Activated CD4-positive, alpha-beta memory T cell treated with anti-CD3 and anti-CD28 coated beads, Interleukin-2, amount 10 ng/mL, durations not matched to agents 7 days and 5 days (primary cell): ENCODE measurements at places on chromosomes 13 and 19.

GRCh38 chr19:10718205-10719196, 622 bp downstream of the DNM2 start:
- peak; percentile 64 for DNase-seq

DNA sequence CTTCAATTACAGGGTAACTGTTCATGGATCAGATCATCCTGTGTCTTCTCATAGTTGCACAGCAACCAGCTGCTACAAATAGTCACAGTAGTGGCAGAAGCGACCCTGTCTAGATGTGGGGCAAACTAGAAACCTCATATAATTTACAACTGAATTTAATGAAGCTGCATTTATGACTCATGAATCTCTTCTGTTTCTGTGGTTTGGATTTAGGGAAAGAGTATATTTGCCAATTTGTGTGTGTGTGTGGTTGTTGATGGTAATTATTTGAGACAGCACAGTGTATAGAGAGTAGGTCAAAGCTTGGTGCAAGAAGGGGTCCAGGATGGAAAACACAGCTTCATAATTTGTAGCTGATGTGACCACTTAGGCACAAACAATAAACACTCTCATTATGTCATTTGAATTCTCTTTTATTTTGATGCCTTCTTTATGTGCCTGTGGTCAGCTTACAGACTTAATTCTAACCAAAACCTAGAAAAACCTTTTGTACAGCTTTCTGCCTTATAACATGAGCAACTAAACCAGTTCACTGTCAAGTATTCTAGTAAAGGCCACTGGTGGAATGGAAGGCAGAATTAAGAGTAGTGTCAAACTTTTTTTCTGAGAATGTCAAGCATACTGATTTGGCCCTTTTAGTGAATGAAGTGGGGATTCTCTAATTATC, 218.1 kb downstream of the TBC1D4 start:
- DNase-seq = no peak

DNA sequence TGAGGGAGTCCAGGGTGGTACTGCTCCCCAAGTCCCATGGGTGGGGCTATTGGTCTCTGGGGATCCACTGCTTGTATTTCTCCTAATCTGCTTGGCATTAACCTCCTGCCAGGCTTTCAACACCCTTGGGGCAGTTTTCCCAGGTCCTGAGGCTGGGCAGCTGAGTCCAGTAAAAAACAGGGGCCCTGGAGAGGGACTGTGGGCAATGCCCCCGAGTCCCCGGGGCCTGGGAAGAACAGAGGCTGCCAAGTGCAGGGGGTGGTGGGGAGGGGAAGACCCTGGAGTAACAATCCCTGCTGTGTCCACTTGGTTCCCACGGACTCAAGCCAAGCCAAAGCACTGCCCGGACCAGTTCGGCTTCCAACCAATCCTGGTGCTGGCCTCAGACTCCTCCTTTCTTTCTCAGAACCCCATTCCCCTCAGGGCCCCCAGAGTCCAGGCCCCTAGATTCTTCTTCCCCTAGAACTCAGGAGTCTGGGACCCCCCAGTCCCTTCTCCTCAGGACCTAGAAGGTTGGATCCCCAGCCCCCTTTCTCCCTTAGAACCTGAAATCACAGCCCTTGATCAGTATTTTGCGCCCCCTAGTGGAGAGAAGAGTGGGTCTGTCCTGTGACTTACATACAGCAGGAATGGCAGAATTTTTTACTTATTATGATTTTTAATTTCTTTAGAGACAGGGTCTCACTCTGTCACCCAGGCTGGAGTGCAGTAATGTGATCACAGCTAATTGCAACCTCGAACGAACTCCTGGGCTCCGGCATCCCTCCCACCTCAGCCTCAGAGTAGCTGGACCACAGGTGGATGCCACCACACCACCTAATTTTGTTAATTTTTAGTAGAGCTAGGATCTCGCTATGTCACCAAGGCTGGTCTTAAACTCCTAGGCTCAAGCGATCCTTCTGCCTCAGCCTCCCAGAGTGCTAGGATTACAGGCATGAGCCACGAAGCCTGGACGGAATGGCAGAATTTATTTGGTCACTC, 3.7 kb upstream of the CLPTM1 start:
- peak; percentile 58 for DNase-seq

DNA sequence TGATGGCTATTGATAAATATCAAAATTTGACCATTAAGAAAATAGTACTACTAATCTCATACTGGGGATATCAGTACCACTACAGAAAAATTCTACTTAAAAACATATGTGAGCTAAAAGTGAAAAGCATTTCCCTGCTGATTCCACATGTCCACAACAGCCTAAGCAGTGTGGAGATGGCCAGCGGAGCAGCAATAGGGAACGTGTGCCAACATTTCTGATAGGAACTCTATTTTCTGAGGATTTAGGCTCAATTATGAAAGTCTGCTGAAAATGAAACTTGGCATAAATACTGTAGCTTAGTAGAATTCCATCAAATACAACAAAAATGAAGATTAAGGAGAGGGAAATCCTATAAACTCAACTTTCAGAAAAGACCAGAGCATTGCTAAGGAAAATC, 311.6 kb downstream of the ENOX1 start:
- no peak for DNase-seq

DNA sequence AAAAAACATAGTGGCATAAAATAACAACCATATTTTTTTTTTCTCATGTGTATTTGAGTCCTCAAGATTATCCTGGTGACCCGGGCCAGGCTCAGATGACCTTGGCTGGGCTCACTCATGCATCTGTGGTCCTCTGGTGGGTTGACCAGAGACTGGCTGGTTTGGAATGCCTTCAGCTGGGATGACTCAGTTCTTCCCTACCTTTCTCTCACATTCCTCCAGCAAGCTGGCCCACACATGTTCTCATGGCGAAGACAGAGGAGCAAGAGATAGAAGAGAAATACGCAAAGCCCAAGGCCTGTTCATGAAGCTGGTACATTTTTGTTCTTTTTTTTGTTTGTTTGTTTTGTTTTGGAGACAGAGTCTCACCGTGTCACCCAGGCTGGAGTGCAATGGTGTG, 14.3 kb upstream of the ZNF541 start:
- DNase-seq = no peak

- DNase-seq = no peak
Measured at GRCh38 chr13:31227870-31228269, 28.1 kb downstream of the B3GLCT start.

DNA sequence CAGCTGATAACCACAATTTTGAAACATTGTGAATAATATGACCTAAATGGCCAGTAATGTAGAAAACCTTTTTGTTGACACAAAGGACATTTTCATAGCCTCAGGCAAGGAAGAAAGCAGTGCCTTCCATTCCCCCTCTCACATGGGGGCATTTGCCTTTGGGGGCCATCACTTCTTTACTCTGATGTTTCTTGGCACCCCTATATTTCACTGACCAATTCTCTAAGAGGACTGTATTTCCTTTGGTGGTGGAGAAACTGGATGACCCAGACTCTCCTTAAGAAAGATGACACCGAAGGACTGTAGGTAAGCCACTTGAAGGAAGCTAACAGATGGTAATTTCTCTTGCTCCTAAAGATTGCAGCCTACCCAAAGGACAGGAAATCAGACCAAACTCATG, 254.6 kb downstream of the DCLK1 start:
- DNase-seq = no peak

- no peak for DNase-seq
Measured at GRCh38 chr19:28555317-28555716, 657.6 kb downstream of the UQCRFS1 start.

DNA sequence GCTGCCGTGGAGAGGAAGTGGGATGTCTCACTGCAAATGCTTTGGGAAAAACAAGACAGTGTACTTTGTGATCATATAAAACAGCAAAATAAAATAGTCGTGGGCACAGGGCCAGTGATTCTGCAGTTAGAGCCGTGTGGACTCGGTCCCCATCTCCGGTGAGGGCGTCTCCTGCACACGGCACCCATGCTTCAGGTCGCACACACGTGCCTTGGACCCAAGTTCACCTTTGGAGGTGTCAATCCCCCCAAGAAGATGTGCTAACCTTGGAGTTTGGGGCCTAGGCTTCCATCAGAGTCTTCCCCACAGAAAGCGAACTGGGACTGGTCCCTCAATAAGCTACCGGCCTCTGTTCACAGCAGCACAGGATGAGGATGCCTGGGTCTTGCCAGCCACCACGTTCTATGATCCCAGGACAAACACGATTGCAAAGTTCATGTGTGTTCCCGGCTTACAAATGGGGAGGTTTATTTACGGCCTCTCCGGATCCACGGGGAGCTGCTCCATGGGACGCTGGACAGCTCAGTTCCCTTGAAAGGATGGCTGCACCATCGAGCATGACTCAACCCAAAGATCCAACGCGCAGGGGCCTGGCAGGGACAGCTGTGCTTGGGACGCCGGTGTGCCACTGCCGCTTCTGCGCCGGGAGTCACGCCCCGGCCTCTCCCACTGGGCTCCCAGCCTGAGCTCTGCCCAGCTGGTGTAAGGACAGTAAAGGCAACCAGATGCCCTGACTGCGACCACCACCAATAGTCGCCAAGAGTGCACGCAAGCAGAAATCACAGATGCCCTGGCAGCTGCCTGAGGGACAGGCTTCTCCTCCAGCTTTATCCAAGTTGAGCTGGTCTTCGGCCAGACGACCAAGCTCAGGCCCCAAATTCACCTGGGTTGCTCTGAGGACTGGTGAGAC, 8.6 kb downstream of the GAS6 start:
- DNase-seq = no peak

DNA sequence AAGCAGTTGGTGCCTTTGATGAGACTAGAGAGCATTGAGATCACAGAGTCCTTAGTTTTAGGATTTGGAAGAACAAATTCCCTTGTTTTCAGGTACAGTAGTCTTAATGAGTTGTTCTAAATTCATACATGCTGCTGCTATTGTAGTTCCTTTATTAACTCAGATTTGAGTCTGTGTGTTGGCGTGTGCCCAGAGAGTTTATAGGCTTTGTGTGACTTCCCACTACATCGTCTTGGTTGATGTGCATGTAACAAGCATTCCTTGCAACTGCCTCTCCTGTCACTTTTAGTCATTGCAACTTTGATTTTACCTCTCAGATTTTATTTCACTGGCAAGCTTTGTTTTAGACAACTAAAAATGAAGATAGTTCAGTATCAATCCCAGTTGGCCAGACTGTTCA, 135.5 kb downstream of the ZAR1L start:
- DNase-seq = no peak

GRCh38 chr13:114090476-114090875, 41.9 kb downstream of the RASA3 start:
- no peak for DNase-seq

DNA sequence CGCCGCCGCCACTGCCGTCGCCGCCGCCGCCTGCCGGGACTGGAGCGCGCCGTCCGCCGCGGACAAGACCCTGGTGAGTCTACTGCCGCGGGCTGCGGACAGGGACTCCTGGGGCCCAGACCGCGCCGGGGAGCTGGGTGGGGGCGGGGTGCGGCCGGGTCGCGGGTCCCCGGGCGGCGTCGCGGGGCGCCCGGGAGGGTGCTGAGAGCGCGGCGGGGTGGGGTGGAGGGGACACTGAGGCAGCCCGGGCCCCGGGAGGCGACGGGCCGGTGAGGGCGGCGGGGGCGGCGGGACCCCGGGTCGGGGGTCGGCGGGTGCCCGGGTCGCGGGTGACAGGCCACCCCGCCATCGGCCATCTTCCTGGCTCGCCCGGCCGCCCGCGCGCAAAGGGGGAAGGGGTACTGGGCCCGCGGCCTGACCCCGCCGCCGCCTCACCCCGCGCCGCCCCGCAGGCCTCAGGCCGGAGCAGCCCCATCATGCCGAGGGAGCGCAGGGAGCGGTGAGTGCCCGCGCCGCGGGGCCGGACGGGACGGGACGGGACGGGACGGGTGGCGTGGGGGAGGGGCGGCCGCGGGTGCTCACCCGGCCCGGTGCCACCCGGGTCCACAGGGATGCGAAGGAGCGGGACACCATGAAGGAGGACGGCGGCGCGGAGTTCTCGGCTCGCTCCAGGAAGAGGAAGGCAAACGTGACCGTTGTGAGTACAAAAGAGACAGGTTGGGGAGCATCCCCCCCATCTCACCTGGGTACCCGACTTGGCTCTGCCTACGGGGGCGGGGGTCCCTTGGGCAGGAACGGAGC, 489 bp downstream of the CCNE1 start:
- peak; percentile 29 for DNase-seq

GRCh38 chr13:40101708-40102359, 446.4 kb downstream of the COG6 start:
- DNase-seq = peak; percentile 32

GRCh38 chr13:99356262-99357091, 49.3 kb upstream of the GPR183 start:
- DNase-seq = peak; percentile 67

DNA sequence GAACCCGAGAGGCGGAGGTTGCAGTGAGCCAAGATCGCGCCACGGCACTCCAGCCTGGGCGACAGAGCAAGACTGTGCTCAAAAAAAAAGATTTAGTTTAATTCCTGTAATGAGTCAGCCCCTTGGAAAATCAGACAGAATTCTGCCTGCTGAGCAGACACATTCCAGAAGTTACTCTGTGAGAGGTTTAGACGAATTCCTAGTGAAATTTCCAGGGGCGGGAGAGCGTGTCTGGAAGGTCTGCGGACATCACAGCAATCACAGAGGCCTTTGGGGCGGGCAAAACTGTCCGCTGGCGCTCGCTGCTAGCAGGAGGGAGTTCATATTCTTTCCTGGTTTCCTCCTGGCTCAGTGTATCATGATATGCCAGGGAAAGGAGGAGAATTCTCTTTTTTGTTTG, 17.5 kb downstream of the MISP start:
- no peak for DNase-seq

- no peak for DNase-seq
Measured at GRCh38 chr13:32515246-32515645, 23.3 kb downstream of the N4BP2L2 start.

- DNase-seq = no peak
Measured at GRCh38 chr13:49348751-49349150, 95.1 kb downstream of the CAB39L start.

GRCh38 chr13:77002590-77003190, 10.8 kb downstream of the CLN5 start:
- no peak for DNase-seq

DNA sequence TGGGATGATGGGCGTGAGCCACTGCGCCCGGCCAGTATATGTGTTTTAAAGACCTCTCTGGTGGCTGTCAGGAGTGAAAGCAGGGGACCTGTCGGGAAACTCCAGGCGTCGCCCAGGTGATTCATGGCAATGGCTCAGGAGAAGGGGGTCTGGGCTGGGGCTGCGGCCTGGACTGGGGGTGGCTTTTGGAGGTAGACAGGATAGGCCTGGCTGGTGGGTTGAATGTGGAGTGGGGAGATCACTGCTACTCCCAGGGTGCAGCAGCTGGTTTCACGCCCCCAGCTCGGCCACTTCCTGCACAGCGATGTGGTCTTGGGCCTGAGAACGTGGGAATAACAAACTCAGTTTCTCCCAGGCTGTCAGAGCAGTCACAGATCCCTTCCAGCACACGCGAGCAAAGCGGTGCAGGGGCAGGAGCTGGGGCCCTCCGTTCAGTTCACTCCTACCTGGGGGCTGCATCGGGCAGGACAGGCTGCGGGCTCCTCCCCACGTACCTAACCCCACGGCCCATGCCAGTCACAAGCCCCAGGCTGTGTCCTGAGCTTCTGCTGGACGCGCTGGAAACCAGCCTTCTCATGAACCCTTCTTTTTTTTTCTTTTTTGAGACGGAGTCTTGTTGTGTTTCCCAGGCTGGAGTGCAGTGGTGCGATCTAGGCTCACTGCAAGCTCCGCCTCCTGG, 18.9 kb downstream of the KDM4B start:
- DNase-seq = no peak
